ENCODE measurements at places on chromosomes 2 and 18.
A peak's percentile ranks its signal among the peaks of the same experiment; 100 is the strongest.

- no peak for DNase-seq
Measured at GRCh38 chr2:27798486-27798885, 27.0 kb downstream of the MRPL33 start.

DNA sequence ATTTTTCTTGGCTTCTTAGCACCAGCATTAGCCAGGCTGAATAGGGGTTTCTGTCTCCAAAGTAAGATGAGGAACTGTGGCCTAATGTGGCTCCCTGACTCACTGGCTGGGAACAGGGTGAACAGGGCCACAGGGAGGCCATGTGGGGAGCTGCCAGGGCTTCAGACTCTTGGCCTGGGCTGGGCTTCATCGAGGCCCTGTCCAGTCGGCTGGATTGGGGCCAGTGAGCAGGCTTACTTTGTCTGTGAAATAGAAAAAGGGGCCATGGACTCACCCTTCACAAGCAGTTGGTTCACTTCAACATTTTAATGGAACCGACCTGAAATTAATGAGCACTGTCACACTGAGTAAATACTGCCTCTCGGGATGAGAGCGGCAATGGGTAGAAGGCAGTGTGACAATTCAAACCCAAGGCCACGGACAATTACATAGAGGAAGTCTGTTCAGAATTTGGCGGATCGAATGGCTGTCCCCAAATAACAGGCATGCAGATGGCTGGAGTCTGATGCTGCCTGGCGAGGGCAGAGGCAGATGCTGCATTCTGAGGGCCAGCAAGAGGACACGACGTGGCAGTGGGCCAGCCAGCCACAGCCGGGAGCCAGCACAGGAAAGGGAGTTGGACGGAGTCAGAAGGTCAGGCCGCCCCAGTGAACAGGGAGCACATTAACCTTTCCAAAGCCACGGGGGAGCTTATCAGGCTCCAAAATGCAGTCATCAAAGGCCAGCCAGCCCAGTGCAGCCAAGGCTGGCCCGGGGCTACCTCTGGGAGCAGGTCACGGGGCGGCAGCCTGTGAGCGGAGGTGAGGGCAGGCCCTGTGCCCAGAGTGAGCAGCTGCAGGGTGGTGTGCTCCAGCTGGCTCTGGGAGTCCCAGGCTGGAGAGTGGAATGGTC is 146.6 kb upstream of the REV1 start:
- peak; percentile 93 for DNase-seq

- DNase-seq: peak; percentile 5
Measured at GRCh38 chr18:10038268-10038667, 124.5 kb downstream of the VAPA start.

DNA sequence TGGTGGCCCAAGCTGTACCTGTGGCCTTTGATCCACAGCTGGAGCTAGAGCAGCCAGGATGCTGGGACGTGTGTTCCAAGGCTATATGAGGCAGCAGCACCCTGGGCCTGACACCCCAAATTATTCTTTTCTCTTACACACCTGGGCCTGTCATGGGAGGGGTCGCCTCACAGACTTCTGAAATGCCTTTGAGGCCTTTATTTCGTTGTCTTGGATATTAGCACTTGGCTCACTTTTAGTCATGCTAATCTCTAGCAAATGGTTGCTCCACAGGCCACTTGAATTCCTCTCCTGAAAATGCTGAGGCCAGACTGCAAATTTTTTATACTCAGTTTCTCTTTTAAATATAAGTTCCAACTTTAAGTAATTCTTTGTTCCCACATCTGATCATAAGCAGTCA is 22.0 kb upstream of the IL1R2 start:
- DNase-seq: no peak

GRCh38 chr18:2882201-2882600 is 35.4 kb downstream of the EMILIN2 start:
- no peak for DNase-seq

DNA sequence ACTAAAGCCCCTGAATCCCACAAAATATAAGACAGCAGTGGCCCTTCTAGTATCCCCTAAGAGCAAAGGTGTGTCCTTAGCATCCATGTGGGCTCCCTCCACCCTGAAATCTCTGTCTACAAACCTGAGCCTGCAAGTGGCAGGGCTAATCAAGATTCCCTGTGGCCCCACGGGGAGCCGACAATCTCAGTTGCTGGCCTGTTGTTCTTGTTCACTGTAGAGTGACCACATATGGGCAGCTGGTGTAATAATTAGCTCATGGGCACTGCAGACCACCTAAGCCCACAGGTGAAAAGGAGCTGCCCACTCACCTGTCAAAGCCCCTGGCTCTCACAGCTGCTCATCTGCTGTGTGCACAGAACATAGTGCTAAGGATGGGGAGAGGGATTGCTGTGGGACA is 102.3 kb downstream of the MRO start:
- no peak for DNase-seq

DNA sequence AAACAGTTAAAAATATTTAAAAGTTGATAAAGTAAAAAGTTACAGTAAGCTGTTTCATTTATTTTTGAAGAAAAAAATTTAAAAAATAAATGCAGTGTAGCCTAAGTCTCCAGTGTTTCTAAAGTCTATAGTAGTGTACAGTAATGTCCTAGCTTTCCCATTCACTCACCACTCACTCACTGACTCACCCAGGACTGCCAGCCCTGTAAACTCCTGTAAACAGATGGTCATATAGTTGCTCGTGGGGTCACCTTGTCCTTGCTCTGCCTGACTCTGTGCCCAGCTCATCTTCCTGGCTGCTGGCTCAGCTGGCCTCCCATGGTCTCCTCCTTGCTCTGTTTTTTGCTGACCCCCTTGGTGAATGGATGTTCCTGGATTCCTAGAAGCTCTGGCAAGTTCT is 180.3 kb downstream of the VAPA start:
- no peak for DNase-seq

GRCh38 chr18:32771169-32771751 is 1.6 kb downstream of the KLHL14 start:
- no peak for DNase-seq

- peak; percentile 87 for DNase-seq
Measured at GRCh38 chr2:241354668-241355658, 1.1 kb upstream of the FARP2 start.

DNA sequence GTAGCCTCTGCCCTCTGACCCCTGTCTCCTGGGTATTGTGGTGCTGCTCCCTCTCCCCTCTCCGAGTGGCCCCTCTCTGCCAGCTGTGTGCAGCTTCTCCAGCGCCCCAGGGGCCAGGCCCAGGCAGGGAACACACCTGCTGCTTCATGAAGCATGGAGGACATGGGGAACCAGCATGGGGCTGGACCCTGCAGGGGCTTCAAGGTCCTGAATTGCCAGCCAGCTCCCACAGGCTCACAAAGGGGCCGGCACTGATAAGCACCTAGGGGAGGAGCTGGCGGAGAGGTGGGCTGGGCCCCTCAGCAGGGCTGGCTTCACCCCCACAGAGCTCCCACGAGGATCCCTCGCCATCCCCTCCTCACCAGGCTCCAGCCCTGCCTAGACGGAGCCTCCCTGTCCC is 77.4 kb upstream of the GPC1 start:
- no peak for DNase-seq

DNA sequence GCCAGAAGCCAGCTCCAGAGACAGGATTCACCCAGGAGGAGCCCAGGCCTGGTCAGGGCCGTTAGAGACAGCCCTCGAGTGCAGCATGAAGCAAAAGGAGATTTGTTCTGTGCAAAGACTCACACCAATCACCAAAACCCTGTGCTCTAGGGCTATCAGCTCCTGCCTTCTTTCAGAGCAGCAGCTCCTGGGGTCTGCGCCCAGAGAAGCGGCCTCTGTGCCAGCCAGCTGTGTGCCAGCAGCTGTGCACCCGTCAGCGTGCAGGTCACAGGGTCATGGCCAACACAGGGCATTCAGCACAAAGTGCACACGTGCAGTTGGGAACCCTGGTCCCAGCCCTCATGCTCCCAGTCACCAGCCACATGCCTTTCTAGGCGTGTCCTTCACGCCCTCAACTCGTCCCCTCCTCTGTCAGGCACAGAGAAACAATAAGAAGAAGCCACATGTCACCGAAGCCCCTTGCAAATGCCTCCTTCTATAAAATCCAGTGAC is 49.3 kb downstream of the ZNF516 start:
- DNase-seq: no peak

DNA sequence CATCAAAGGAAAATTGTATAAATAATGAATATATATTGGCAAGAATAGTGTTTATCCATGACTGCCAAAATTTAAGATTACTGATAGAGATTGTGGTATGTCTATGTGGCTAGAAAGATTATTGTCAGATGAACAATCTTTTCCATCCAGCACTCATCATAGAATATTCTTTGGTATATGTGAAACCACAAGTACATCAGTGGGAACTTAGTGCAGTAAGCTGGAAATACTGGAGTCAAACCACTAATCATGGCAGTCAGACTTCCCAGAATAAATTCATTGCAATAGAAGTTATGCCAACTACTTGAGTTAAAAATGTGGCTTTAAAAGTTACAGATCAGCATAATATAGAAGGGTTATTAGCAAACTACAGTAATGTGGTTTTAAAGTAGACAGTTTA is 310.3 kb downstream of the GULP1 start:
- no peak for DNase-seq

- no peak for DNase-seq
Measured at GRCh38 chr2:104405623-104406022, 448.3 kb upstream of the POU3F3 start.

GRCh38 chr2:240784629-240785423 is 35.2 kb downstream of the KIF1A start:
- DNase-seq: no peak

DNA sequence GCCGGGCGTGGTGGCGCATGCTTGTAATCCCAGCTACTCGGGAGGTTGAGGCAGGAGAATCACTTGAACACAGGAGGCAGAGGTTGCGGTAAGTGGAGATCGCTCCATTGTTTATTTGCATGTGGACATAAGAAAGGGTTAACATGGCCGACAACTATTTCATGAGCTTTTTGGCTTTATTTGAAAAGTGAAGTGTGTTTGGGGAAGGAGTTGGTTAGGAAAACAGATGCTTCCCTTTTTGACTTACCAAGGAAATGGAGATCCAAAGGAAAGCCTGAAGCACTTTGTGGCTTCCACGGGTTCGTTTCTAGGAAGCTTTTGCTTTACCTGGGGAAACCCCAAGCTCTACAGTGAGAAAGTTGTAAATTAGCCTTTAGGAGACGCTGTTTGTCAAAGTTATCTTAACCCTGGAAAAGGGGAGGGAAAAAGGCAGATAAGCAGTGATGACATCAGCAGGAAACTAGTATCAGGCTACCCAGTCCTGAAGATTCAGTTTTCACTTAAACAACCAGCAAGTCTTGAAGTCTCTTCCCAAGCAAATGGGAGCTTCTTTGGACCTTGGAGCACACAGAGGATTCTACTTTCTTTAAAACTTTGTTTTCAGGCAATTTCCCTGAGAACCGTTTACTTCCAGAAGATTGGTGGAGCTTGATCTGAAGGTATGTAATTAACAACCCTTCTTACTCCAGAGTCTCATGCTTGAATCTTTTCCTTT is at the start of gene CASP10:
Gene CASP10, plus strand, starts transcription at position 492 of the 715 bp plus-strand sequence. CDS start 2,637 bp downstream, outside the sequence.
- no peak for DNase-seq

GRCh38 chr18:53883771-53884170 is 340.7 kb downstream of the MBD2 start:
- no peak for DNase-seq

DNA sequence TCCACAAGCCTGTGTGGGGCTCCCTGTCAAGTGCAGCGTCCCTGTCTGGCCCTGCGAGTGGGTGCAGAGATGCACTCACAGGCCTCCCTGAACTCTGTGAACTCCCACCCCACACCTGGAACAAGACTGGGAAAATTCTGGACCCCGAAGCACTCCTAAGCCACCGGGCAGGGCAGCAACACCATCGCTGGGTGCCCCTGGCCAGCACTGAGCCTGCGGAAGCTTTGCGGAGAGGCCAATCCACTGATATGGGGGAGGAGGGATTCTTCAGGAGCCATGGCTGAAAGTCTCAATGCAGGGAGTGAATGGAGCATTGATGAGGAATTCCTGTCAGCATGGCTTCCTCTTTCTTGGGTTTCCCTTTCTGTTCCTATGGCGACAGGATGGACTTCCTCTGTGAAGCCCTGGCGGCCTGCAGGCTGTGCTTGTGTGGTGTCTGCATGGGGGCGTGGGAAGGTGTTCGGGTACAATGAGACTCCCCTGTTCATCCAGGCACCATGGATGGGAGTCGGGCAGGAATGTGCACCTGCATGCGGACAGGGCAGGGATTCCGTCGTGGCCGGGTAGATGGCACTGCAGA is 15.1 kb downstream of the TRIB2 start:
- no peak for DNase-seq

DNA sequence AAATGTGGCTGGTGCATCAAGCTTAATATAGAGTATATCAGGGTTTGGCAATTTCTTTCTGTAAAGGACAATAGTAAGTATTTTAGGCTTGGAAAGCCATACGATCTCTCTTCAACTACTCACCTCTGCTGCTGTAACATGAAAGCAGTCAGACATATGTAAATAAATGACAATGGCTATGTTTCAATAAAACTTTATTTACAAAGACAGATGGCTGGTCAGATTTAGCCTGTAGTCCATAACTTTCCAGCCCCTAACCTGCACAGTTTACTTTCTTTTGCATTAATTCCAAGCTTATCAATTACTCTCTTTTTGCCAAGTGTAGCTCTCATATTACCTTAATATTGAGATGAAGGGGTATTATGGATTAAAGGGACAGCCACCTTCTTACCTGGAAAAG is 83.1 kb downstream of the LRATD1 start:
- DNase-seq: no peak

DNA sequence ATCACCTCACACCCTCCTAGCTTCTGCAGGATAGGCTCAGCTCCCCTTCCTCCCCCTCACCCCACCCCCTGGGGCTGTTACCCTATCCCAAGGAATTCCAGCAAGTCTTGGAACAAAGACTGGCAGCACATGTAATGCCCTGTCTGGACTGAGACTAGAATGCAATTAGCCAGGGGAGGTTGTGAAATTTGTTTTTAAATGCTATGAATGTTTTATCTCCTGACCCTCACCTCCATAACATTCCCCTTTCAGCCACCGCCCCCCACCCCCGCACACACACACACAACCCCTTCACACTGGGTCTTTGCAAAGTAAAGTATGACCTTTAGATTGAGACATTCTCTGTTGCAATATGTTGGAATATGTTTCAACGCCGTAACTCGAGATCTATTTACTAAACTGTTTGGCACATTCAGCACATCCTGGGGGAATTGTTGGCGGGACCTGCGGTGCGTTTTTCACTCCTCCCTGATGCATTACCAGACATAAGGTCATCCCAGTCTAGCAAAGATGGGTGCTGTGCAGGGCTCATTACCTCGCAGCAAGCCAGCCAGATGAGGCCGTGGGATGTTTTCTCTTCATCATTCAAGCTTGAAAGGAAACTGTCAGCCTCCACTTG is 290.7 kb upstream of the SLC14A2 start:
- DNase-seq: peak; percentile 83

DNA sequence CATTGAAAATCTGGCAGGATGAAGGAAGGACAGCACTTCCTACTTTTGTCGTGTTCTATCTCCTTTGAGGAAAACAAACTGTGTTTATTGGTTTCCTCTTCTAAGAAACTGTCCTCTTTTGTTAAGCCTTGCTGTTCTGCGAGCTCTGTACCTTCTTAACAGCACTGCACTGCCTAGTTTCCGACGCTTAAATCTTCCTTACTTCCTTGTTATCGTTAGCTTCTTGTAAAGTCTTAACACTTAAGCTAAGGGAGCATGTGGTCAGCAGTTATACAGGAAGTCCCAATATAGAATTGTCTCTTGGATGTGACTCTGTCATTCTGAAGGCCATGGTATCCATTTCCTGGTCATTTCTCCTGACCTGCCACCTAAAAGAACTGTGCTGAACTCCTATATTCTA is 552.8 kb upstream of the NRP2 start:
- no peak for DNase-seq
